NCI-H1417 treated with DMSO at 0.1 percent for 48 hours (cell line): ENCODE measurements at places on chromosomes 5 and 9.
A peak's percentile ranks its signal among the peaks of the same experiment; 100 is the strongest.

DNA sequence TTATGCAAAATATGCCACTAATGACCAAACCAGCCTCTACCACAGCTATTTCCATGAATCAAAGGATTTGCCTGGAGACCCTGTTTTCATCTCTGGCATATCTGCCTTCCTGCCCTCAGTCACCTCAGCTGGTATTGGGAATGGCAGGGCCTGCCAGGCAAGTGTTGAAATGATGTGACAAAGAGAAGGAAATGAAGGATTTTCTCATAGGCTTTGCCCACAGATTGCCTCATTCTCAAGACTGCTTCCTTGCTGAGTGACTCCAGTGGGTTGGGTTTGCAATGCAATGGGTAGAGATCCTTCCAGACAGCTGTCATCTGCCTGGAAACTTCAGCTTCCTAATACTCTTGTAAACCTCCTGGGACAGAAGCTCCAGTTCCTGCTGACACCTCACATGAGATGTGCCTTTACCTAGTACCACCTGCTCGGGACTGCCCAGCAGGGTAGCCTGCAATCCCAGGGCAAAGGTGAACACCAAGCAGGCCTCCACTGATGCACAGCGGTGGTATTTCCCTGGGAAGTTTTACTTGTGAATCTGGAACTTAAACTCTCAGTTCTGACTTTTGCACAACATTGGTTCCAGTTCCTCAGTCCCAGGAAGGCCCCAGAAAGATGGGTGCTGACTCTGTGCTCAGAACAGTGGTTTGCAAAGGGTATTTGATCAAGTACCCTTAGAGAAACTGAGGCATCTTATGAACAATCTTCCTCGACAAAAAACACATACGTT, 64.8 kb upstream of the SLC1A1 start:
- DNase-seq: no peak

GRCh38 chr5:149549461-149550267, 1.6 kb downstream of the CSNK1A1 start:
- no peak for DNase-seq

DNA sequence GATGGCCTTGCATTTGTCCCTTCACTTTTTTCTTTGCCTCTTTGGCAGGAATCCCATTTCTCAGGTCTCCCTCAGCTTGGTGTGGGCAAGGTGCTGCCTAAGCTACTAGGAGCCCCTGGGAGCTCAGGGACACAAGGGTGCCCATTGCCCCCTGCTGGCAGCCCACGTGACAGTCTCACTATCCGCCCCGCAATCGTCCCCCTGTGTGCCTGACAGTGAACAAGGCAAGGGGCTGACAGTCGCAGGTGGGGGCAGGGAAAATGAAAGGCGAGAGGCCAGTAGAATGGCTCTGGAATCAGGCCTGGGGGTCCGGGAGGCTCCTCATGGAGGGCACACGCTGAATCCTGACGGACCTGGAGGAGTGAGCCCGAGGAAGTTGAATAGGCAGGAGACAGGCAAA, 2.0 kb upstream of the PCDH12 start:
- DNase-seq: no peak

- DNase-seq: no peak
Measured at GRCh38 chr9:96460470-96460869, 10.5 kb downstream of the HABP4 start.

DNA sequence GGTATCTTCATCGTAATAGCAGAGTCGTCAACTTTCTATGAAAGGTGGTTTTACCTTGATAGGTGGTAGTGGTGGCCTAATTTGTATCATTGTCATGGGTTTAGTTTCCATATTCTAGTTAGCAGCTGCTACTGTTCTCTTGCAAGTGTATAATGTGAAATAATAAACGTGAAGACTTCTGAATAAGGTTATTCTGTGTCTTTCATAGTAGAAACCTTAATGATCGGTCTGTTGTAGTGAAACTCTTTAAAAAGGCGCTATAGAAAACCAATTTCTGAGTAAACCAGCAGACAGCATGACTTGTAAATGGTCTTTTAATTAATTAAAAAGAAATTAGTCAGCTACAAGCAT, 1.6 kb downstream of the SET start:
- DNase-seq: no peak

GRCh38 chr5:143014017-143014651, 244.0 kb downstream of the ARHGAP26 start:
- DNase-seq: no peak

DNA sequence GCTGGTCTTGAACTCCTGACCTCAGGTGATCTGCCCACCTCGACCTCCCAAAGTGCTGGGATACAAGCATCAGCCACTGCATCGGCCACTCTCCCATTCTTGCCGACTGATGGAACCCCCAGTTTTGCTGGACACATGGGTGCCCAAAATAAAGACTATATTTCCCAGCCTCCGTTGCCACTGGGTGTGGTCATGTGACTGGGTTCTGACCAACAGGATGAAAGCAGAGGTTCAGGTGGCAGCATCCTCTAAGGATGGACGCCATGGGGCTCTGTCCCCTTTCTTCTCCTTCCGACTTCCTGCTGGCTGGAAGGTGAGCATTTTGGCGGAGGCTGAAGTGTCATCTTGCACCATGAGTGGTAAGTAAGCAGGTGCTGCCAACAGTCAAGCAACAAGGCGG, 10.3 kb downstream of the PDLIM7 start:
- DNase-seq: no peak

DNA sequence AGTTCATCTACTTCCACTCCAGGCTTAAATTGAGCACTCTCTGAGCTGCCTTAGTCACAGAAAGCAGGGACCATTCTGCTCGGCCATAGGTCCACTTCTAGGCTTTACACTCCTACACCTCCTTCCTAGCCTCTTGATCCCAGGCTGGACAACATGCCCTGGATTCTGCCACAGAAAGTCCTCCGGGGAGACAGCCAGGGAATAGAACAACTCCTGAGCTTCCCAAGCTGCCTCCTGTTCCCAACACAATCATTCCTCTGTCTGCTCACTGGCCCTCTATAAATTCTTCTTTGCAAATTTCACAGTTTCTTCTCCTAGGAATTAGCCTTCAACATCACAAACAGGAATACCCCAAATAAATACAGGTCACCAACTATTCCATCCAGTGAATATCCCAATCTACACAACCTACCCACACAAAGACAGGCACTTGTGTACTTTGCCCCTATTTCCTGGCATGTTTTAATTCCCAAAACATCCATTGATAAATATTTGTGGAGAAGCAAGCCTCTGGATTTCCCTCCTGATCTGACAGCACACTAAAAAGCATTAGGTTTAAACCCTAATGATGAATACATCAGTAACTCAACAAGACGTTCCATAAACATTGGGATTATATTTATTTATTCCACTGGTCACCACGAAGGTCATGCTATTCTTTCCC, 125.5 kb downstream of the ENC1 start:
- DNase-seq: no peak

- DNase-seq: no peak
Measured at GRCh38 chr5:112125903-112126302, 293.2 kb downstream of the EPB41L4A start.

GRCh38 chr9:76290555-76290954, 103.7 kb downstream of the RFK start:
- DNase-seq: no peak

DNA sequence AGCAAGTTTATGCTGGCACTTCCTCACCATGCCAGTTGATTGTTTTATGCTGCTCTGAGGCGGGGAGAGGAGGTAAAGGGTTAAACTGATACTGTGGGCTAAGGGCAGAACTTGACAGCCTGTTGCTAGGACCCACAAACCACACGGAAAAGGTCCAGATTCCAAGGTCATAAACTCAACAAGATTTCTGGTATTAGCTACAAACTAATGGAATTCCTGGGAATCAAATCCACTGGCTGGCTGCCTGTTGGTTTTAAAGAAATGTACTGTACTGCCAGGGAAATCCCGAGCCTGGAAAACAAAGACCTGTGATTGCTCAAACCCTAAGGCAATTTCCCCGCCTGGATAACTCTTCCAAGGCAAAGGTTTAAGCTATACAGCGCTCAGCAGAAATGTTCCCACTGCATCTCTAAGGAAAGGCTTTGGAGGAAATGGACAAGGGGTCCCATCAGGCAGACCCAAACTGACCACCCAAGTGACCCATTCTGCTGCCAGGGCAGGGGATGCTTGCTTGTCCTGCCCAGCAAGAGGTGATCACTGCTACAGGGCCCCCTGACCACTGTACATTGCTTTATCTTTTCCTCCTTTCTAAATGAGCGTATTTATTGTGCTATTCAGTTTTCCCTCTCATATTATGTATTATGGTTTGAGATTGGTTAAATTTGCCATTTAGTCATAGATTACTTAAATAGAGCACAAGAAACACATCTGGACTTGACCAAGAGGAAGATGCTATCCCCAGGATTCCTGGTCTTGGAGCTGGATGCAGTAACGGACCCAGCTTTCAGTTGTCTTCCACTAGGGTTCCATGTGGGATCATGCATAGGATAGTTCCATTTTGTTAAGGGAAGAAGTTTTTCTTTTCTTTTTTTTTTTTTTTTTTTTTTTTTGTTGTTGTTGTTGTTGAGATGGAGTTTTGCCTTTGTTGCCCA, 124.3 kb downstream of the SUSD1 start:
- no peak for DNase-seq

- no peak for DNase-seq
Measured at GRCh38 chr5:82692826-82693225, 384.4 kb downstream of the TMEM167A start.

DNA sequence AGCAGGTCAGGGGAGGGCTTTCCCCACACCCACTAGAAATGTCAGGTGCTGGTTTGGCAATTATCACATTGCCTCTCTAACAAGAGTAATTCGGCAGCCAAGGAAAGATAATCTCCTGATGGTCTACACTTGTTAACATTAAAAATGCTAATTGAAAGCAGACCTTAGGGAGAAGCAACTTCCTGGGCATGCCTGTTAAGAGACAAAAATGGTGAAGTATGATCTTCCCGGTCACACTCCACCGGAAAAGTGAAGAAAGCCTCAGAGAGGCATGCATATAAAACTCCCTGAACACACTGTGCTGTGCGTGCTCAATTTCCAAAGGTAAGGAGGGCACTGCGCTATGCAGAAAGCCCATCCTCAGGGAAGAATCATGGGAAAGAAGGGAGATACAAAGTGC, 244.3 kb downstream of the FAM170A start:
- DNase-seq: no peak

DNA sequence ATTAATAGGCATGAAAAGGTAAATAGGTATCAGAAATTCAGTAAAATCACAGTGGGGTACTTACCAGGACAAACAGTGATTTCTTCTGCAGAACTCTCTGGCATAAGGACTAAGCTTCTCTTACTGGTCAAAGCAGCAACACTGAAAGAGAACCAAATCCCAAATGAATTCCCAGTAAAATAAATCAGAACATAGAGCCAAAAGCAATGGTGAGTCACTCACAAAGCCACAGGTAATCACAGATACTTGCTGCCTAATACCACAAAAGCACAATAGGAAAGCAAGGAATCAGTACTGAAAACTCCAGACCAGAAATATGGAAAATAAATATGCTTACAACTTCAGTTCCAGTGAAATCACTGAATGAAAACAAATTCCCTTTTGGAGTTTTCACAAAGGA, 50.7 kb downstream of the UIMC1 start:
- DNase-seq: no peak

DNA sequence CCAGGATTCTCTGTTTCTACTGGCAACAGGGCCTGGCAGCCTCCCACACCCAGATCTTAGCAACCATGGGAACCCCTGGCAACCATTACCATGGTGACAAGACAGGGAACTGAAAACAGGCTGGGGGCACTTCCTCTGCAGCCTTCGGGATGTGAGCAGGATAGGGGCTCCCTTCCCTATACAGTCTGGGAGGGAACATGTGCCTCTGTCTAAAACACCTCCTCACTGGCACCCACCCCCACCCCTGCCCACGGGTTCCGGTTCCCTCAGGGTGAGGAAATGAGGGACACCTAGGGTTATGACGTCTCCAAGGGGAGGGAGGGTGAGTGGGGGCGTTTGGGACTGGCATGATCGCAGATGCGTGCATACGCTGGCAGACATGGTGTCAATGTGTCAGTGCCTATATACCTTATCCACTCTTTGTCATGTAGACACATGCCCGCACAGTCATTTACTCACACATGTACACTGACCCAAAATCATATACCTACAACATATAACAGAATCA, 3.0 kb upstream of the DNAJB5 start:
- peak; percentile 50 for DNase-seq

DNA sequence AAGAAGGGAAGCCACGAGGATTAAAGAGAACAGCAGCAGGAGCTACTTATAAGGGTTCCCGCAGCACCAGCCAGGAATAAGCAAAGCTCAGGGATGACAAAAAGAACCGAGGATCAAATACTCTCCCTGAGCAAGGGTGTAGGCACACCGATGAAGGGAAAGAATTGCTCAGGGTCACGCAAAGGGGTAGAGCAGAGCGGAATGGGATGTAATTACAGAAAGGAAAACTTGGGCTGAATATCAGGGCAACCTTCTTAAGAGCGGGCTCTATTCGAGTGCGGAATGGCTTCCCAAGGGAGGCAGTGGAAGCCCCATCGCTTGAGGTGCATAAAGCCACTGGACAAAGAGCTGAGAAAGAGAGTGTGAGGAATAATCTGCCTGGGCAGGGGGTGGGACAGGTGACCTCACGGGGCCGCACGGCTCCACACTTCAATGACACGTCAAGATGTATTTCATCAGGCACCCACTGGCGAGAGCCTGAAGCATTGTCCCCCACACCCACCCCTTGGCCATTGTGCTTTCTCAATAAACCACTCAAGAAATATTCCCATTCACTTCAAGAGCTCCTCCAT, 162.2 kb downstream of the EBF1 start:
- no peak for DNase-seq

GRCh38 chr5:78661691-78662090, 13.1 kb upstream of the LHFPL2 start:
- no peak for DNase-seq

- DNase-seq: no peak
Measured at GRCh38 chr9:134947265-134947955, 29.7 kb upstream of the FCN1 start.

GRCh38 chr5:152331718-152332117, 73.4 kb downstream of the NMUR2 start:
- no peak for DNase-seq

- DNase-seq: no peak
Measured at GRCh38 chr5:113224605-113225065, 210.2 kb downstream of the TSSK1B start.

- no peak for DNase-seq
Measured at GRCh38 chr5:142924135-142924883, 154.1 kb downstream of the ARHGAP26 start.

DNA sequence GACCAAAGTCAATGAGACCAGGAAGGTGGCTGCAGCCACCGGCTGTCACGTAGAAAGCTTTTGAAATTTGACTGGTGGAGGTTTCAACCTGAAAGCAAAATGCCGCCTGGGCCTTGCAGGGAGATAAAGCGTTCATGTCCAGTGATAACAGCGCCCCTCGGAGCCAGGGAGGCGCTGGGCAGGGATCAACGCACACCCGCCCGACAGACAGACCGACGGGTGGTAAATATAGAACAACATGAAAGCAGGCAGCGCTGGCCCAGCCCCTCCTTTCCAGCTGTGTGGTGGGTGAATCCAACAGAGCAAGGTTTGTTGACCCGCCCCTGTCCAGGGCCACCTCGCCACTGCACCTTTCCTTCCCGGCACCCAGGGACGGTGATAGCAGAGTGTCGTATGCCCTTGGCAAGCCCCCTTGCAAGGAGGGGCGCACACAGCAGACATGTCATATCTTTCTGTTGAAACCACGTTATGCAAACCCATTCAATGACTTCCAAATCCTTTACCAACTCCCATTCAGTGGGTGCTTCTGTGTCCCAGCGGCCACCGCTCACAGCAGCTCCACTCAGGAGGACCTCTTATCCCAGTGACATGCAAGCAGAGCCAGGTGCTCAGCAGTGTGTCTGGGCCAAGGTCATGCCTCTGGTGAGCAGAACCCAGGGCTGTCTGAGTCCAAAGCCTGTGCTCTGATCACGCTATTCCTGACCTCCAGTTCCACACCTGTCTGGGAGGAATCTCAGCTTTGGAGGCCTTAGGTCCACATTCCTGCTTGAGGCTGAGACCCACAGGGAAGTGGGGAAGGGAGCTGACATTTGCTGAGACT, 38.7 kb downstream of the NKX2-5 start:
- no peak for DNase-seq
